ENCODE measurements at places on chromosomes 13 and 19. TPM values are rescaled to one million over a fixed set of nuclear protein-coding genes. Genes with fewer than 3 reads are reported as not detected.

GSX1 gene
- not detected for total RNA-seq

DNA sequence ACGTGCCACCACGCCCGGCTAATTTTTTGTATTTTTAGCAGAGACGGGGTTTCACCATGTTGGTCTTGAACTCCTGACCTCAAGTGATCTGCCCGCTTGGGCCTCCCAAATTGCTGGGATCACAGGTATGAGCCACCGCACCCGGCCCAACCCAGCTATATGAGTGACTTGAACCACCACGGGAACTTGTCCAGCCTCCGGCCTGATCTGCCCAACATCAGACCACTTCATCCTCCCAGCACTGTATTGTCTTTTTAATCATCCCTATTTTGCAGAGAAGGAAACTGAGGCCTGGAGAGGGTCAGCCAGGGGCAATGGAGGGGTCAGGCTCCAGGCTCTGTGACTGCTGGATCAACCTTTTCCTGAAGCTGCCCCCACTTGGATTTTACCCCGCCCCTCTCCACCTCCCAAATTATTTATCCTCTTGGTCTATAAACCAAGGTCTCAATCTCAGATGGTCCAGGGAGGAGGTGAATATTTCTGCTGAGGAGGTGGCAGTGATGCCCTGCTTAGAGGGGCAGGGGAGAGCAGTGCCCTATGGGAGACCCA, 893 bp upstream of the PLIN3 start:
- H3K27ac ChIP-seq = no peak overlapping the region
- H3K27me3 ChIP-seq = no peaks in the 10 kb centered on the region
- DNase-seq = no peak
- H3K4me1 ChIP-seq = peaks cover 16% of the 10 kb centered on the region
- no peak overlapping the region for H3K4me3 ChIP-seq

TMPRSS9 gene
- total RNA-seq = 0.04 TPM

F2RL3 gene
- total RNA-seq = 0.47 TPM

MED4 gene
- 46.6 TPM for total RNA-seq

TINCR gene
- total RNA-seq = not detected

ZNF442 gene
- total RNA-seq = 5.4 TPM

GRCh38 chr13:33033986-33034385, 17.8 kb downstream of the KL start:
- no peak for DNase-seq
- H3K4me1 ChIP-seq = no peaks in the 10 kb centered on the region
- H3K36me3 ChIP-seq = no peaks in the 10 kb centered on the region
- H3K27ac ChIP-seq = no peak overlapping the region
- H3K27me3 ChIP-seq = no peaks in the 10 kb centered on the region

DNA sequence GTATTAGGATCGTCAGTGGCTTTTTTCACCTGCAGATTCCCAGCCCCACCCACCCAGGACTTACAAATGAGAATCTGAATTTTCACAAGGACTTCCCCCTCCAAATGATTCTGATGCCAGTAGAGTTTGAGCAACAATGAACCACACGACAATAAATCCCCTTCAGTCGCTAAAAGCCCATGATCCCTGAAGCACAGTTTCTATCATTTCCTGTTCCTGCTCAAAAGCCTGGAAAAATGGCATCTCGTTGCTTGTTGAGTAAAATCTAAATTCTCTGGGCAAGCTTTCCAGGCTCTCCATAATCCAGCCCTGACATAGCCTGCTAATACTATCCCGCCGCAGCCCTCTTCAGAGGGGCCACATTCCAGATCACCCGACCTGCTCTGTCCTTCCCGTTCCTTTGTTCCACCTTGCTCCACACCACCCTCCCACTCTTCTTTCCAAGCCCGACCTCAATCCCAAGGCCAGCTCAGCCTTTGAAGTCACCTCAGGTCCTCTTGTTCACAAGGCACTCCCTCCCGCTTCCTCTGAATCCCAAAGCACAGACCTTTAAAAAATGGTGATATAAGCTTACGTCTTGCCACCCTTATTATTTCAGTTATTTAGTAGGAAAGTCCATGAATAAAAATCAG, 67.9 kb downstream of the NUFIP1 start:
- peaks cover 10% of the 10 kb centered on the region for H3K4me1 ChIP-seq
- H3K36me3 ChIP-seq = no peaks in the 10 kb centered on the region

- H3K4me1 ChIP-seq = no peaks in the 10 kb centered on the region
- H3K27me3 ChIP-seq = no peaks in the 10 kb centered on the region
- peak; percentile 37 for DNase-seq
Measured at GRCh38 chr19:15551293-15552004, 43.1 kb downstream of the CYP4F22 start.

DNA sequence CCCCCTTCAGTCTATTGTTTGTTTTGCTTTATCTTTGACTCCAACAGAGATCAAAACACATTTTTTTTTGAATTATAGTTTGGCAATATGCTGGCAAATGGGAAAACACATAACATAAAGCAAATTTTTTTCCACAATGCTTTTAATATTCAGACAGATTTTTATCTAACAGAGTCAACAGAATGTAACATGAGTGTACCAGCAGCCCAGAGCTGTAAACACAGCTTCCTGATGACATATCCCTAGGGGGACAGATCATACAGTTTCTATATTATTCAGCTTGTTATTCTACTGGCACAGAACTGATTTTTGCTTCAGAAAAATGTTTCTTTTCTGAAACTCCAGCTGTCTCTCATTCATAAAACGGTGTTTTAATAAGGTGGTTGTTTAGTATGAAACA, 168.8 kb downstream of the OLFM4 start:
- no peaks in the 10 kb centered on the region for H3K36me3 ChIP-seq
- peak; percentile 37 for DNase-seq
- H3K4me3 ChIP-seq = no peak overlapping the region
- H3K27ac ChIP-seq = no peak overlapping the region
- no peaks in the 10 kb centered on the region for H3K27me3 ChIP-seq
- H3K4me1 ChIP-seq = peaks cover 27% of the 10 kb centered on the region

DNA sequence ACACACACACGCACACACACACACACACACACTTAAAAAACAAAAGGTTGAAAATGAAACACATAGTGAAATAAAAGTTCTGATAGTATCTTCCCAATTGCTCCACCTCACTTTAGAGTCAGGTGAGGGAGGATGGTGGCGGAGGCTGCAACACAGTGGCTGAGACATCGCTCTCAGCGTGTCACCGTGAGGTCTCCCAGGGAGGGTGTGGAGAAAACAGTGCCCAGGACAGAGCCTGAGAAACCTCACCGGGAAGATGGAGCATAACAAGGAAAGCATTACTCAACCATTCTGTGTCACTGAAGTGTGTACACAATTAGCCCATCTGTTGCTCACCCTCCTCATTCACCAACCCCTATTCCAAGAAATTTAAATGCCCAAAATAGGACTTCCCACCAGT, 111.4 kb upstream of the USP29 start:
- H3K27ac ChIP-seq = no peak overlapping the region
- H3K4me1 ChIP-seq = no peaks in the 10 kb centered on the region
- no peaks in the 10 kb centered on the region for H3K27me3 ChIP-seq
- no peak for DNase-seq
- no peak overlapping the region for H3K4me3 ChIP-seq

ELSPBP1 gene
- total RNA-seq = not detected

IL17D gene
- total RNA-seq = 1.4 TPM

DNA sequence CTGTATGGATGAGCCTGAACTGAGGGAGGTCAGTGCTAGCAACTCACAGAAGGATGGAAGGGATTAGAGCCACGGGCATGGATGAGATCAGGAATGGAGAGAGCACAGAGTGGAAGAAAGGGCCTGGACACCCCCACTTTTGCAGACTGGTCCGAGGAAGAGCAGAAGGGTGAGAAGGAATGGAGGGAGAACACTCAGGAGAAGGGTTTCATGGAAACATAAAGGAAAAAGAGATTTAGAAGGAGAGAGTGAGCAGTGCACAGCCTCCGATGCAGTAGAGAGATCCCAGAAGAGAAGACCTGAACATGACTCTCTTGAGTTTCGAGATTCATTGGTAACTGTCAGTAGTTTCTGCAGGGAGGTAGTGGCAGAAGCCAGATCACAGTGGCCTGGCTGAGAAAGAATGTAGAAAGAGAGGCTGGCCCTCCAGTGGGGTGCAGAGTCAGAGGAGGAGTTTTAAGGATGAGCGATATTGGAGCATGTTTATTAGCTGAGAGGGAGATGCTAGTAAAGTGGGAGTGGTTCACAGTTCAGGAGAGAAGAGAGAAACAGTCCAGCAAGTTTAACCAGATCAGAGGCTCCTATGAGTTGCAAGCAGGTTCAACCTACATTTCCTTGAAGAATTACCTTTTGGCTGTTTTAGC, 108.9 kb downstream of the ZAR1L start:
- H3K4me3 ChIP-seq = no peak overlapping the region
- H3K27me3 ChIP-seq = no peaks in the 10 kb centered on the region

GRCh38 chr13:98493042-98493712, 83.7 kb downstream of the STK24 start:
- peaks cover 6% of the 10 kb centered on the region for H3K4me1 ChIP-seq
- H3K27ac ChIP-seq = no peak overlapping the region
- H3K27me3 ChIP-seq = no peaks in the 10 kb centered on the region
- no peak for DNase-seq
- no peaks in the 10 kb centered on the region for H3K36me3 ChIP-seq
- H3K4me3 ChIP-seq = no peak overlapping the region

GRCh38 chr13:44906713-44907112, 82.6 kb downstream of the NUFIP1 start:
- H3K36me3 ChIP-seq = no peaks in the 10 kb centered on the region
- no peak for DNase-seq
- H3K27ac ChIP-seq = no peak overlapping the region
- H3K4me1 ChIP-seq = peaks cover 27% of the 10 kb centered on the region
- H3K4me3 ChIP-seq = no peak overlapping the region
- H3K27me3 ChIP-seq = no peaks in the 10 kb centered on the region

GRCh38 chr19:18000915-18001776, 6.8 kb upstream of the ARRDC2 start:
- H3K4me3 ChIP-seq = peak overlapping the region; percentile 62
- H3K27ac ChIP-seq = no peak overlapping the region
- no peaks in the 10 kb centered on the region for H3K4me1 ChIP-seq
- H3K27me3 ChIP-seq = no peaks in the 10 kb centered on the region

GRCh38 chr13:34430294-34430693, 511.8 kb upstream of the NBEA start:
- H3K4me1 ChIP-seq = no peaks in the 10 kb centered on the region
- DNase-seq = no peak
- no peak overlapping the region for H3K4me3 ChIP-seq
- no peaks in the 10 kb centered on the region for H3K27me3 ChIP-seq

All from SJCRH30 (cell line).